NCI-H1417 (cell line): ENCODE measurements at places on chromosomes 1 and 21.

GRCh38 chr1:158212320-158212719 lies 31.6 kb downstream of the CD1D start:
- no peak for DNase-seq

DNA sequence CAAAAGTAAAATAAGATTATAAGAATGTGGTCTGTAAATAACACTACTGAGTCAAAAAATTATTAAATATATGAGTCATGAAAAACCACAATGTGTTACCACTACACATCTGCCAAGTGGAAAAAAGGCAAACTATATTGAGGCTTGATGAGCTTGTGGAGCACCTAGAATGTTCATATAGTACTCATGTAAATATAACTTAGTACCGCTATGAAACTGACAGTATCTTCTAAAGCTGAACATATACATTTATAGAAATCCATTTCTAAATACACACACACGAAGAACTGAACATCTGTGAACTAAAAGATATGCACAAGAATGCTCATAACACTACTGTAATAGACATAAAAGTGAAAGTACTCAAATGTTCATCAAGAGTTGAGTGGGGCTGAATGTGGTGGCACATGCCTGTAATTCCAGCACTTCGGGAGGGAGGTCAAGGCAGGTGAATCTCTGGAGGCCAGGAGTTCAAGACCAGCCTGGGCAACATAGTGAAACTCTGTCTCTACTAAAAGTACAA lies 18.5 kb upstream of the GBP3 start:
- no peak for DNase-seq

- no peak for DNase-seq
These were observed 64.9 kb upstream of the BARHL2 start for GRCh38 chr1:90782046-90782445.

DNA sequence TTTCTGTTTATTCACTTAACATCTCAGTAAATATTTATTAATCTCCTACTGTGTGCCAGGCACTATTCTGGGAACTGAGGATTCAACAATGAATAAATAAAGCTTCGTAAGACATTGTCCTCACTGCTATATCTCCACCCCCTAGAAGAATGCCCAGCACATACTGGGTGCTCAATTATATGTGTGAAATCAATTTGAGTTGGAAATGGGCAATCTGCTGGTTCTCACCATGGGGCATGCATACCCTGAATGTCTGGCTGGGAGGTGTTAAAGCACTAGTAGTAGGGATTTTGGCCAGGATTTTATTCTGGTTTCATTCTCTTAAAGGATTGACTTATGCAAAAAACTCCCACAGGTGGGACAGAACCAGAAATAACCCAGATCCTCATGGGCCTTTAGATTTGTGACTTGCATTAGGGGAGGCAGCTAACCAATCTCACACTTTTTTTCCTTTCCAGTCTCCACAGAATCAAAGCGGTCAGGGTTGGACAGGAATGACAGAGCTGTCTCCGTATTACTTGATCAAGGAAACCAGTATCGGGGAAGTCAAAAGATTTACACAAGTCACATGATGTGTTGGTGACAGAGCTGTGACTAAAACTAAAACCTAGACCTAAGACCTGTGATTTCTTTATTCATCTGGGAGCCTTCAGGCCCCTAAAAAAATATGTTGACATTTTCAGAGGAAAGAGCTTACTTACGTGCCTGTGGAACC lies 12.8 kb downstream of the GFI1 start:
- no peak for DNase-seq

DNA sequence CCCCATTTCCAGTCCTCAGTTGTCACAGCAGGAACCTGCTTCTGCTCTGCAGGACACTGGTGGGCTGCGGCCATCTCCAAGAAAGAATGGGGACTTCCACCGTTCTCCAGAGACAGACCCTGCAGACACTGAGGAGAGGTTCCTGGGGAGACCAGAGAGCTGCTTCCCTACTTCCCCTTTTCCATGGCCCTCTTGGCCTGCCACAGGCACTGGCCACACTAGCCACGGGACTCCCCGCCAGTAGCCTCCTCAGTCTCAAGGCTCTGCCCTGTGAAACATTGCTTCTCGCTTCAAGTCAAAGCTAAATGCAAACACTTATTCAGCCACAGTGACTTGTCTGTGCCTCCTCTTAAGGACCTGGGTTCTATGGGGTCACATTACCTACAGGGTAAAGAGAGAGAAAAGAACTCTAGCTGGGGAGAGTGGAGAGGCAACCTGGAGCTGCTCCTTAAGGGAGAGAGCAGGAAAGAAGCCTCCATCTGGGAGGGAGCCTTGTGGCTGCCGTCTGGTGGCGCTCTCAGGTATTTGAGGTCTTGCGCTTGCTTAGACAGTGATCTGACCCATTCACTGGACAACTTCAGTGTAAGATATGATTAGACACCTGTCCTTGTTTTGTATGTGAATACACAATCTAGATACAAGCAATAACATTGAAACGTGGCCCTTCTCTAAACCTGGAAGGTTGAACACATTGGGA lies 5.4 kb upstream of the SLAMF8 start:
- DNase-seq = no peak

- no peak for DNase-seq
These were observed 10.7 kb downstream of the C1orf162 start for GRCh38 chr1:111484391-111485026.

GRCh38 chr1:9465640-9466039 lies 73.6 kb upstream of the SLC25A33 start:
- DNase-seq = no peak

DNA sequence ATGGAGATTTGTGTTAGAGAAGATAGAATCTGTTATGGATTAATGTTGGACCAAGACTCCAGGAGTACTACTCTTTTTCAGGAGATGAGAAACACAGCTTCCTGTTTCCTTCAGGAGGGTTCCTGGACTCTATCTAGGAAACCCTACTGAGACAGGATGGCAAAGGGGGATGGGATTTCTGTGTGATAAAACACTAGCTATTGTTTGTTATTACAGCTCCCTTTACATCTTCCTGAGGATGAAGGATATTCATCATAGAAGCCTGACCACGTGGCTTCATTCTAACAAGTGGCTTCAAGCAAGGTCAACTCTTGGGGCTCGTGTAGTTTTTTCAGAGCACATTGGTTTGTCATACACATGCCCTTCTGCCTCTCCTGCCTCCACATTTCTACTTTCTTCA lies 33.3 kb downstream of the RGL1 start:
- DNase-seq = no peak

DNA sequence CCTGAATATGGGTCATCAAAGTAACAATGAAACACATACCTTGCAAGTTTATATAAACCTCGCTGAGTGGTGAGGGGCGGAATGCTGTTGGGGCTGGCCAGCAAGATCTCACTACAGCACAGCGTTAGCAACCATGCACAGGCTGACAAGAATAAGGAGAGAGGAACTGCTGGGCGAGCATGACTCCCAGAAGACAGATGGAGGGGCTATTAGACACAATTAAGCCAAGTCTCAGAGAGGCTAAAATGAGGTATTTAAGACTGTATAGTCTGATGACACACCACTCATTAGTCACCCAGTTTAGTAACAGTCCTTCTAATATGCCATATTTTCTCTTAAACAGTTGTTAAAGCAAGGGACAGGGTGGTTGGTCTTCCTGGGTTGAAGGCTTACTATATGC lies 340.2 kb upstream of the NR5A2 start:
- DNase-seq = no peak

GRCh38 chr1:174040387-174040786 lies 18.2 kb upstream of the RC3H1 start:
- peak; percentile 83 for DNase-seq

GRCh38 chr1:5464366-5464765 lies 527.9 kb downstream of the NPHP4 start:
- peak; percentile 84 for DNase-seq

- DNase-seq = no peak
These were observed 86.8 kb downstream of the MT1HL1 start for GRCh38 chr1:236917448-236917847.
